ENCODE measurements at places on chromosomes 7 and 10. TPM values are rescaled to one million over a fixed set of nuclear protein-coding genes. Genes with fewer than 3 reads are reported as not detected.

GRCh38 chr7:18520450-18521235 lies 25.1 kb downstream of the HDAC9 start:
- H3K27me3 ChIP-seq = no peaks in the 10 kb centered on the region
- H3K4me1 ChIP-seq = no peaks in the 10 kb centered on the region
- no peak for DNase-seq
- no peak overlapping the region for H3K4me3 ChIP-seq

- no peaks in the 10 kb centered on the region for H3K36me3 ChIP-seq
- DNase-seq = no peak
- H3K4me3 ChIP-seq = no peak overlapping the region
- no peaks in the 10 kb centered on the region for H3K4me1 ChIP-seq
- no peak overlapping the region for H3K27ac ChIP-seq
These were observed 53.2 kb downstream of the A1CF start for GRCh38 chr10:50832171-50832751.

DNA sequence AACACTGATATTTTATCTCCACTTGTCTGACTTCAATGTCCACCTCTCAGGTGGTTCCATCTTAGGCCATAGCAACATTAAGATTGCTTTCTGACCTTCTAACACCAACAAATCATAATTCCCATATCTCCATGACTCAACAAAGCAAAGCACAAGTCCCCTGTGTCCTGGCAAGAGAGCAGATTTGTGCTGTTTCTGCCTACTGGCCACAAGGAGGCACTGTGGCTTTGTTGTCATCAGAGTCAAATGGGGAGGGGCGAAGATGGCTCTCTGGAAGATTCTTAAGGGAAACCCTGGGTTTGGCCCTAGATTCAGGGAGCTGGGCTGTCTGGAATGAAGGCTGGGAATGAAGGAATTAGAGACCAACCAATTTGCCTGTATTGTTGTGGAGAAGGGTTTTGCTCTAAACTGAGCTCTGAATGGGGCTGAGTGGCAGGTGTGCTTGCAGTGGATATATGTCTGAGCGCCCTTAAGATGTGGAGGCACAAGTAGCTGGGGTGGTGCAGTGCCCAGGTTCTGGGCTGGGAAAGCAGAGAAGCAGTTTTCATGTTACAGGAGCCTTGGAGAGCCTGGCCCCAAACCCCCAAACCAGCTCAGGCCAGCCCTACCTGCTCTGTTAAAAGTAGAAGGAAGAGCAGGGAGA lies 154.8 kb upstream of the PRSS58 start:
- H3K4me1 ChIP-seq = no peaks in the 10 kb centered on the region
- no peak overlapping the region for H3K27ac ChIP-seq
- H3K36me3 ChIP-seq = no peaks in the 10 kb centered on the region
- no peak overlapping the region for H3K4me3 ChIP-seq

RADIL gene
- 6.2 TPM for total RNA-seq

LRRD1 gene
- total RNA-seq = 0.09 TPM

Data from left lung (tissue), 14 donors.